ENCODE measurements at places on chromosomes 12 and 14. TPM values are rescaled to one million over a fixed set of nuclear protein-coding genes. Genes with fewer than 3 reads are reported as not detected.

DNA sequence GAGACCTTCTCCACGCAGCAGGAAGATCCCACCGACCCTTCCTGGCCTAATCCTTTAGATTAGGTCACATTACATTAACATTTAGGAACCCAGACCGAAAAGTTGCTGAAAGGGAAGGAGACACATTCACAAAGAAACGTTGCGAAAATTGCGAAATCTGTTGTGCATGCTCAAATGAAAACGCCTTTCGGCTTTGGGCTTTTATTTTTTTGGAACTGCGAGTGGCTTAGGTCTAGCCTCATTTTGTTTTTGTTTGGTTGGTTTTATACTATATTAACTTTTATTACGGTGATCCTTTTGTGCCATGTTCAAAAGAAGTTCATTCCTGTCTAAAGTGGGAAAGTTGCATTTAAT is 1.5 kb downstream of the MYF6 start:
- no peak for DNase-seq

- DNase-seq: no peak
Observed at GRCh38 chr12:111590552-111590951, 8.6 kb downstream of the ATXN2 start.

DNA sequence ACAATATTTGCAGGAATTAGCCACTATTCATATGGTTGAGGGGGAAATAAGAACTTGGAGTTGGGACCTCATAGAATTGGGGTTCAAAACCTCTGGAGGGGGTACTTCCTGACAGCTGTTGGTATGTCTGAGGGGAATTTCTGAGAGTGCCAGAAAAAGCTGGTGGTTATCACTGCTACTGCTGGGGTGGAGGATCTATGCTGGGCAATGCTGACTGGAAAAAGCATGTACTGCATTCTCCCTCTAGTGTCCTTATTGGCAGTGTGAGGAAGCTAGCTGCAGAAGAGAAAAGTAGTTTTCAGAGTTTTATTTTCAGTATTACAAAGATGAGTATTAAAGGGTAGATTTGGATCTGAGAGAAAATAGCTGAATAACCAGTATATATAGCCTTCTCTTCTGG is 88.8 kb downstream of the FUT8 start:
- DNase-seq: no peak

GRCh38 chr14:73381380-73382013 is 76.8 kb downstream of the NUMB start:
- no peak for DNase-seq

DNA sequence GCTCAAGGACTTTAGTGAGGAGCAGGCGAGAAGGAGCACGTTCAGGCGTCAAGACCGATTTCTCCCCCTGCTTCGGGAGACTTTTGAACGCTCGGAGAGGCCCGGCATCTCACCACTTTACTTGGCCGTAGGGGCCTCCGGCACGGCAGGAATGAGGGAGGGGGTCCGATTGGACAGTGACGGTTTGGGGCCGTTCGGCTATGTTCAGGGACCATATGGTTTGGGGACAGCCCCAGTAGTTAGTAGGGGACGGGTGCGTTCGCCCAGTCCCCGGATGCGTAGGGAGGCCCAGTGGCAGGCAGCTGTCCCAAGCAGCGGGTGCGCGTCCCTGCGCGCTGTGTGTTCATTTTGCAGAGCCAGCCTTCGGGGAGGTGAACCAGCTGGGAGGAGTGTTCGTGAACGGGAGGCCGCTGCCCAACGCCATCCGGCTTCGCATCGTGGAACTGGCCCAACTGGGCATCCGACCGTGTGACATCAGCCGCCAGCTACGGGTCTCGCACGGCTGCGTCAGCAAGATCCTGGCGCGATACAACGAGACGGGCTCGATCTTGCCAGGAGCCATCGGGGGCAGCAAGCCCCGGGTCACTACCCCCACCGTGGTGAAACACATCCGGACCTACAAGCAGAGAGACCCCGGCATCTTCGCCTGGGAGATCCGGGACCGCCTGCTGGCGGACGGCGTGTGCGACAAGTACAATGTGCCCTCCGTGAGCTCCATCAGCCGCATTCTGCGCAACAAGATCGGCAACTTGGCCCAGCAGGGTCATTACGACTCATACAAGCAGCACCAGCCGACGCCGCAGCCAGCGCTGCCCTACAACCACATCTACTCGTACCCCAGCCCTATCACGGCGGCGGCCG is 1.1 kb downstream of the PAX9 start:
- DNase-seq: no peak

The ZDHHC22 gene
- not detected for total RNA-seq

The ETFBKMT gene
- total RNA-seq: 1.3 TPM

The RGS6 gene
- total RNA-seq: 0.64 TPM
